ENCODE measurements at places on chromosomes 3 and 15. TPM values are rescaled to one million over a fixed set of nuclear protein-coding genes. Genes with fewer than 3 reads are reported as not detected.

DNA sequence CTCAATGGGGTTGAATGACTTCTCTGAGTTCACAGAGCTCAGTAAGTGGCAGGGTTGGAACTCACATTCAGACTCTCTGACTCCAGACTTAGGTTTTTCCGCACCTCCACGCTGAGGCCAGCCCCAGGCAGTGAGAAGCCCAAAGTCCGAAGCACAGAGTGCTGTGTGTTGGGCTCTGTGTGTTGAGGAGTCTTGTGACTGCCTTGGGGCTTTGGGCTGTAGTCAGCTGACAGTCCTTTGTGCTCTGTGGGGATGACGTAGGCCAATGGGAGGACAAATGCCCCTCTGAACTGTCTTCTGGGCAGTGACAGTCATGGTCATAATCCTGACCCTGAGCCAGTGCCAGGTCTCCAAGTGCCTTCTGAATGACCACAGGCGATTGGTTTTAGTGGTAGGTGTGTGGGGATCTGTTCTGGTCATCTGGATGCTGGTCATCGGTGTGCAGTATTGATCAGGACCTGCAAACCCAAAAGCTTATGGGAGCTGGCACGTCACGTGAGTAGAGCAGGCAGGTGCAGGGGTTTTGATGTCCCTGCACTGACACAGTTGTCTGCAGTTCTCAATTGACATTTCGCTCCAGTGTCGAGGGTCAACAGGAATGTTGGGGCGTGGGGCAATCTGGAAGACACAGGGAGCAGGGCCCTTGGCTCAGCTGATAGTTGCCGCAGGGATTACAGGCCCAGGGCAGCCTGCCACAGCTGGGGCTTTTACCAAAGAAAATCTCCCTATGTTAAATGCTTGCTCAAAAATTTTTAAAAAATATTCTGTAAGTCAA, 45.3 kb downstream of the CAPN3 start:
- DNase-seq: no peak

- peak; percentile 61 for DNase-seq
Measured at GRCh38 chr15:76979331-76979925, 15.5 kb upstream of the PSTPIP1 start.

GOLGA6B gene
- not detected for polyA plus RNA-seq

DNA sequence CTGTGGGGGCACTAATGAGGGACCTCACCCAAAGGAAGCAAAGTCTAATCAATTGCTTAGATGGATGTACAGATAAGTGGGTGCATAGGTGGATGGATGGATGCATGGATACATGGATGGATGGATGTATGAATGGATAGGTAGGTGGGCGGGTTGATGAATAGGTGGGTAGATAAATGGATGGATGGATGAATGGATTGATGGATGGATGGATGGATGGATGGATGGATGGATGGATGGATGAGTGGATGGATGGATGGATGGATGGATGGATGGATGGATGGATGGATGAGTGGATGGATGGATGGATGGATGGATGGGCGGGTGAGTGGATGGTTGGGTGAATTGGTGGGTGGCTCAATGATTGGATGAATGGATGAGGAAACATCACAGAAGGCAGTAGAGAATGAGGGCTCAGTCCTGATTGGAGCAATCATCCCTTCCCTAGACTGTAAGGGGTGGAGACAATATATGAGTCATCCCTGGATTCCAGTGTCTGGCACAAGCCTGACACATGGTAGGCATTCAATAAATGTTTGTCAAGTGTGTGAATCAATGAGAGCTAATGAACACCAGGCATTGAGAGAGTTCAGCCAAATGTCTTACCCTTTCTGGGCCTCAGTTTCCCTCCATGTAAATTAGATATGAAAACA, 40.4 kb upstream of the PXYLP1 start:
- peak; percentile 6 for DNase-seq

GRCh38 chr3:13121553-13122001, 48.3 kb upstream of the IQSEC1 start:
- DNase-seq: no peak

PLA2G4D gene
- polyA plus RNA-seq: not detected

DNA sequence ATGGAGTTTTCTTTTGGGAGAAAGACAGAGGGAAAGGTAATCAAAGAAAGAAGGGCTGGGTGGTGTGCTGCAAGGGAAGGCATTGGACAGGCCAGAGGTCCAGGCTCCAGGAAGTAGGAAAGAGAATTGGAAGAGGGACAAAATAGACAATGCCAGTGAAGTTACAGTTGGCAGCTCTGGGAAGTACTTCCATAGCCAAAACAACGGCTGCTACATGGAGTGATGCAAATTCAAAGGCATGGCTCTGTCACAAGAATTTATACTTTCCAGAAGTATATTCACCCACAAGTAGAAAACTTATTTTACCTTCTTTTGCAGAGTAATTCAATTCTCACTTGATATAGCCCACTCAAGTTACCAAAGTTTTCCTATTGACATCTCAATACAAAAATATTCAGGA, 191.5 kb downstream of the TNIK start:
- no peak for DNase-seq

CPB1 gene
- not detected for polyA plus RNA-seq

GRCh38 chr15:58015565-58015964, 49.9 kb downstream of the ALDH1A2 start:
- DNase-seq: no peak

DNA sequence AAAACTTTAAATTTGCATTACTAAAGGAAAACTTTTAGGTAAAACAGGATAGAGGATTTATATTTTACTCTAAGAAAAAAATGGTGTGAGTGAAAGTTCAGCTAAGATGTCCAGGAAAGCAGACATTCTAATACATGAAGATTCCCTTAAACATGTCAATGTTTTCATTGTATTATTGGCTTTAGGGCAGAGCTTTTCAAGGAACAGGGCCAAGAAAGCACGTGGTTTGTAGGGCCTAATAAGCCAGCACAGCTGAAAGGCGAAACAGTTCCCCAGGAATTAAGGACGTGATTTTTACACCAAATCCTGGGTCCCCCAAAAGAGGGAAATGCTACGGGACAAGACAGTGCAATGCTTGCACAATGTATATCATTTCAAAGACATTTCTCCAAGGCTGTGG, 48.6 kb upstream of the MKRN3 start:
- no peak for DNase-seq

GRCh38 chr3:14780927-14781507, 37.7 kb upstream of the FGD5 start:
- peak; percentile 30 for DNase-seq

DNA sequence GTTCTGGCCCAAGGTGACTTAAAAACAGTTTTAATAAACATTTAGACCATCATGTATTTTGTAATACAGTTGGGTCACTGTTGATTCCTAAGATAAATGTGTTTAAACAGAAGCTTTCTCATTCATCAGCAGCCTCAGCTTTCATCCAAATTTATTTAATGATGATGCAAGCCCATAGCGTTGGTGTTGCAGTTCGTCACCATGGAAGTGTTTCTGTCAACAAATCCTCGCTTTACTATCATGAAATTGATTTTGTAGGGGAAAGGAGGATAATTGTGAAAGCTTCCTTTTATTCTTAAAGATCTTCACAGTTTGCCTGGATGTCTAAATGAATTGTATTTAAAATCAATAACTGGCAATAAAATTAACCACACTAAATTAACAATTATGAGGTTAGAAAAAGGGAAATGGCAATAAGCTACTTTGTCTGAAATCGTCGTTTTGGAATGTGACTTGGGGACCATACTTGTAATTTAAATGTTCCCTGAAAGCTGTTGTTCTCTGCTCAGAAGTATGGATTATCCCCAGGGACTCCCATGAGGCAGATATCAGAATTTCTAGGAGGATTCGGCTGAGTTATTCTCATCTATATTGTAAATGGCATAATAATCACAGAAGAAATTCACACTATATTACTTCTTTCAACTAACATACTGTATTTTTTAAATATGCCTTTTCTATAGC, 29.0 kb downstream of the CMSS1 start:
- DNase-seq: peak; percentile 47

- no peak for DNase-seq
Measured at GRCh38 chr3:104648823-104649222, 717.9 kb upstream of the ALCAM start.

SGO1 gene
- 3.2 TPM for polyA plus RNA-seq

DNA sequence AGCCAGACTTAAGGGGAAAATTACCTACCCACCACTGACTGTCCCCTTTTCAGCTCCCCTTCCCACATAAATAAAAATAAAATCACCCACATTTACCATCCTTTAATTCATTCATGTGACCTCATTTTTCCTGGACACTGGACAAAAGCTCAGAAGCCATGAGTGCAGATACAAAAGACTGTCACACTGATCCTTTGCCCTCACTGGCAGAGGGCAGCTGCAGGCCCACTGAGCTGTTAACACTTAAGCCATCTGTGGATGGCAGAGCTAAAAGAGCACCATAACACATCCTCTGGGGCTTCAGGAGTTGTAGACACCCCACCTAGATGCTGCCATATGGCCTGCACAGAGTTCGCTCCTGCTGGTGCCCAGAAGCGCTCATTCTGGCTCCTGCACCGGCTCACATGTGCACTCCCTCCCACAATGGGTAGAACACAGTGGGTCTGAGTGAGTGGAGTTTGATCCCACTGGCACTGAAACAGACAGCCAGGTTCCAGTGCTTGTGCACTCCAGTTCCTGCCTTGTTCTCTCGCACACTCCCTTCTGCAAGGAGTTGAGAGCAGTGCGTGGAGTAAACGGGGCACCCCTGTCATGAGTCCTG, 38.8 kb downstream of the EDC3 start:
- no peak for DNase-seq

GRCh38 chr3:57091521-57092273, 31.2 kb downstream of the SPATA12 start:
- peak; percentile 83 for DNase-seq

- no peak for DNase-seq
Measured at GRCh38 chr15:81547521-81548132, 173.6 kb upstream of the TMC3 start.

PEX11A gene
- 4.2 TPM for polyA plus RNA-seq

DNA sequence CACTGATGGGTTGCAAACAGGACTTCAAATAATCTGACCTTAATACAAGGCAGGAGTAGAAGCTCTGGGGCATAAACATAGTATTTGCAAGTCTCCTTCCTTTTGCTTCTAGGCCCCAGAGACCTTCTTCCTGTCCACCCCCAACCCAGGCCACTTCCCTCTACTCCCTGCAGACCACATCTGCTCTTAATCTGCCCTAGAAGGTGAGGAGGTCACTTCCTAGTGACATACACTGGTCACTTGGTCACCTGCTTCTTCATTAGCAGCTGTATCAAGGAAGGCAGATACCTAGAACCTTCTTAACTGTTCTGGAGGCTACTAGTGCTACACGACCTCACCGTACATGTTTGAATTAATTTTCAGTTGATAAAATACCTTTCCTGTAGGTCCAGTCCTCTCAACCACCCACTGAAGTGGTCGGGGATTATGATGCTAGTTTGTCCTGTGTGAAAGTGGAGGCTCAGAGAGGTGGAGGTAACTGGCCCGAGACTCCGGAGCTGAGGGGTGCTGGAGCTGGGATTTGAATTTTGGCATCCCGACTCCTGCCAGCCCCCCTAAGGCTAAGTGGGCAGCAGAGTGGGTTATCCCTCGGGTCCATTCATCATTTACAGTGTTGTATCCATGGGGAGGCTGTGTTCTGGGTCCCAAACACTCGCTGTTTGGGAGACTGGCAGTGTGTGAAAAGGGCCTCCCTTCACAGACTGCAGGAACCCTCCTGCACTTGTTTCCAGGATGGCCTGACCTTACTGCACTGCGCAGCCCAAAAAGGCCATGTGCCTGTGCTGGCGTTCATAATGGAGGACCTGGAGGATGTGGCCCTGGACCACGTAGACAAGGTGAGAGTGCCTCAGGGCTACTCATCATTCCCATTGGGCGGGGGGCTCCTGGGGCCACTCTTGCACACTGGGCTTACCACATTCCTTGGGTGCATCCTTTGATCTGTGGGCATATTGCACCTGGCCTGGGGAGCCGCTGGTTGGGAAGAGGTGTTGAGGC, 13.9 kb downstream of the ANKDD1A start:
- no peak for DNase-seq

DNA sequence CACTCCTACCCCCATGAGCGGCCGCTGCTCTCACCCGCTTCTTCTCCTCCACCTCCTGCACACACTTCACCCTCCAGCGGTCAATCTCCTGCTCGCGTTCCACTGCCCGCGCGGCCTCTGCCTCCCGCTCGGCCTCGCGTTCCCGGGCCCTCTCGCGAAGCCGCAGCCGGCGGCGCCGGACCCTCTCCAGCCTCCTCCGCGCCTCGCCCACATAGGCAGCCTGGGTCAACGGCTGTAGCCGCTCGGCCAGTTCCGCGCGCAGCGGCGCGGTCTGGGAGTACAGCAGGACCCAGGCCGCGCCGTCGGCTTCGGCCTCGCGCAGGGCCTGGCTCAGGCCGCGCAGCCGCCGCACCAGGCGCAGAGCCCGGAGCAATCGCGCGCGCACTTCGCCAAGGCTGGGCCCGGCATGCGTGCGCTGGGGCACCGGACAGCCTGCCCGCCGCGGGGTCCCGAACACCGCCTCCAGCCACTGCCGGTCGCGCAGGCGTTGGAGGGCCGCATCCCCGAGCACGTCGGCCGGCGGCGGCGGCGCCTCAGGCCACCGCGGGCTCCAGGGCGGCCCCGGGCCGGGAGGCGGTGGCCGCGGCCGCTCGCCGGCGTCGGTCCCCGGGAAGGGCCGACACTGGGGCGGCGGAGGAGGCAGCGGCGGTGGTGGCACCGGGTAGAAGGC, 595 bp downstream of the PDCD7 start:
- peak; percentile 47 for DNase-seq

VGLL4 gene
- polyA plus RNA-seq: 45.8 TPM

ITIH4 gene
- polyA plus RNA-seq: 0.26 TPM

GOLGA6D gene
- not detected for polyA plus RNA-seq

- no peak for DNase-seq
Measured at GRCh38 chr15:42499858-42500609, 4.6 kb downstream of the SNAP23 start.

GRCh38 chr3:81839504-81840094, 78.2 kb upstream of the GBE1 start:
- no peak for DNase-seq

KLHL40 gene
- not detected for polyA plus RNA-seq

- DNase-seq: peak; percentile 36
Measured at GRCh38 chr3:133283958-133284807, 115.7 kb upstream of the BFSP2 start.

All from IMR-90 (cell line).